CD4-positive, alpha-beta T cell treated with Interleukin-1 beta for 1 hour (primary cell): ENCODE measurements at places on chromosomes 6 and 20.

- DNase-seq: no peak
Observed at GRCh38 chr6:162068340-162068739, 659.2 kb downstream of the PRKN start.

GRCh38 chr6:40735521-40735920 is 148.4 kb upstream of the LRFN2 start:
- DNase-seq: no peak

- no peak for DNase-seq
Observed at GRCh38 chr6:105374010-105374420, 28.9 kb downstream of the PREP start.

GRCh38 chr20:64216036-64216435 is 39.5 kb upstream of the PCMTD2 start:
- no peak for DNase-seq

DNA sequence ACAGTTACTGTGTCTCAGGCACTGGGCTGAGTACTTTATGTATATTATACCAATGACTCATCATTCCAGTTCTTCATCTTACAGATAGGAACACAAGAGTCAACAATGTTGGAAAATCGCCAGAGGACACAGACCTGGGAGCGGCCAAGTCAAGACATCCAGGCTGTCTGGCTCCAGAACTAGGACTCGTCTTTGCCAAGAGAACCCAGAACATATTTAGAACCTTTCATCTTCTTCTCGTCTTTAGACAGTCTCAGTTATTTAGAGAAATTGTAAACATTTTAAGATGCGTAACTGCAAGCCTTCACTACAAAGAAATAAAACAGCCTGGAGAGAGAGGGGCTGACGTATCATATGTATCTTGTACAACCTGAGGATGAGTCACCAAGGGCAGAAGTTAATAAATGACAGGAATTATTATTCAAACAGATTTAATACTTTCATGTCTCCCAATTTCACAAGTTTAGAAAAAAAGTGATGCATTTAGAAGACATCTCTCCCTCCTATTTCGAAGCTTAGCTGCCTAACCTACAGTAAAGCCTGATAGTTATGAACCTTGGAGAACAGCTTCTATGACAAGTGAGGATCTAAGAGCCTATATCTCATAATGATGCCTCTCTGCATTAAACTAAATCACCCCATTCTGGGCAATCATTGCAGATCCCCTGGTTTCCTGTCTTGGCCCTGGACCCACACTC is 43.4 kb downstream of the SLC22A3 start:
- DNase-seq: no peak

DNA sequence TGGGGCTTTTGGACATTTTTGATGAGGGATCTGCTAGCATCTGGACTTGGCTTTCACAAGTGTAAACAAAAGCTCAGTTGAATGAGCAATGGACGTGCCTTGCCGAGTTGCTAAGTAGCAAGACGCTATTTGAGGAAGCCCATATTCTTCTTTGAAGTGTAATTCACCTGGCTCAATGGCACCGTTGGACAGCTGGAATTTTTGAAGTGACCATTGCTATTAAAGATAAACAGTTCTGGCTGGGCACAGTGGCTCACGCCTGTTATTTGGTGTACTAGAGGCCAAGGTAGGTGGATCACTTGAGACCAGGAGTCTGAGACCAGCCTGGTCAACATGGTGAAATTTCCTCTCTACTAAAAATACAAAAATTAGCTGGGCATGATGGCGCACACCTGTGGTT is 88.8 kb upstream of the SOX4 start:
- no peak for DNase-seq
